ENCODE measurements at places on chromosomes 1 and 21.

GRCh38 chr1:75992312-75992711, 60.1 kb upstream of the ASB17 start:
- DNase-seq: no peak

GRCh38 chr1:243713470-243714186, 136.4 kb downstream of the AKT3 start:
- peak; percentile 75 for DNase-seq

DNA sequence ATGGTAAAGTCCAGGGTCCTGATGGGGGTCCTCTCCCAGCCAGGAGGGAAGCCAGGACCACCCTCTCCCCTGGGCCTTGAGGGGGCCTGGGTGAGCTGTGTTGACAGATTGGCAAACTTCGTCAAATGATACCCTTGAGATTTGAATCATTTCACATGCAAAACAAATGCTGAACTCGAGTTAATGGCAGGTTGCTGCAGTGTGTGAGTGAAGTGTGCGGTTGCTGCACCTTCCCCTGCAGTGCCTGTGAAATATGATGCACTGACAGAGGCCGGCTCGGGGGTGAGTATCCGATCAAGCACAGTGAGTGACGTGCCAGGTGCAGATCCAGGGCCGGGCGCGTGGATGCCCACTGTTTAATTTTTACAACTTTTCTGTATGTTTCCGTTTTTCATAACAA, 5.7 kb upstream of the KRTAP12-1 start:
- DNase-seq: no peak

GRCh38 chr1:234154320-234155251, 218.7 kb upstream of the COA6 start:
- peak; percentile 69 for DNase-seq

- peak; percentile 83 for DNase-seq
Observed at GRCh38 chr1:30889511-30889910, 19.0 kb downstream of the SDC3 start.

GRCh38 chr1:10597492-10598388, 123.0 kb downstream of the PEX14 start:
- no peak for DNase-seq

DNA sequence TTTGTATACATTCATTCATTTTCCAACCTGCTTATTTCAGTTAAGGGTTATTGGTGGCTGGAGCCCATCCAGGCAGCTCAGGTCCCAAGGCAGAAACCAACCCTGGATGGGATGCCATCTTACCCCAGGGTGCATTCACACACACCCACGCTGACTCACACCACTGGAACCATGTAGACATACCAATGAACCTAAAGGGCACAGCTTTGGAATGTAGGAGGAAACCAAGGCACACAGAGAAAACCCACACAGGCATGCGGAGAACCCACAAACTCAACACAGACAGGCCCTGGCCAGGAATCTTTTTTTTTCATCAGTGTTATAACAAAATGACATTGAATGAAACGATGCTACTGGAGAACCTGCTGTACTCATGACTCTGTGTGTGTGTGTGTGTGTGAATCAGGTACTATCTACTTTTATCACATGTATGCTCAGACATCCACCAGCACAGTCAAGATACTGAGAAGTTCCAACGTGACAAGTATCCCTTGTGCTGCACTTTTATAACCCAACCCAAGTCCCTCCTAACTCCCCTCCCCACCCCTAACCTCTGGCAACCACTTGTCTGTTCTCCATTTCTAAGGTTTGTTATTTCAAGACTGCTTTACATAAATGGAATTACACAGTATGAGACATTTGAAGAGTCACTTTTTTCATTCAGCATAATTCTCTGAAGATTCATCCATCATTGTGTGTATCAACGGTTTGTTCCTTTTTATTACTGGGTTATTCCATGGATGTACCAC, 286.8 kb upstream of the PLD5 start:
- peak; percentile 16 for DNase-seq

DNA sequence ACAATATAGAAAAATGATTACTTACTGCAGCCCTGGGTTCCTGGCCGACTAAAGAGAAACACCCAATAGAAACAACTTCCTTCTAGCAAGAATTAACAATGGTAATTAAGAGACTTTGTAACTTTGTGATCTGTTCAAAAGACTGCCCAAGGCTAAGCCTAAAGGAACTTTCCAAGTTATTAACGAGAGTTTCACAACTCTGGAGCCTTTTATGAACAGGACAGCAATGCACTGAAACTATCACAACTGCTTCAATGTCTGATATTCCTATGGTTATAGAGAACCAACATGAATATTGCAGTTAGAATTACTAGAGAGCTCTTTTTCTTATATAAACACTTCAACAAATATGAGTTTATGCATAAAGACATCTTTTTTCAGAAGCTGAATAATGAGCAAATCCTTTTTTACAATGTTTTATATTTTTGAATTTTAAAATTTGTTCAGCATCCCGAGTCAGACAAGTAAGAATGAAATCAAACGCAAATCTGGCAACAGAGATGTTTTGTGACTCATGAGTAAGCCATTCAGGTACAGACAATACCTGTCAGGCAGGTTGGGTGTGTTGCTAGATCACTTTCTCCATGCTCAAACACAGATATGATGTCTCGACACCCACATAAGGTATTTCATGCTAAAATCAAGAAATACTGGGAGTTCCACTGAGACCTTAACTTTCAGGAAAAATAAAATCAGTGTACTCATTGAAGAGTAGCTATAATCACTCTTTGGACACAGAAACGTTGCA, 22.2 kb upstream of the KCNJ15 start:
- no peak for DNase-seq

- no peak for DNase-seq
Observed at GRCh38 chr1:243917863-243918565, 68.0 kb upstream of the AKT3 start.

DNA sequence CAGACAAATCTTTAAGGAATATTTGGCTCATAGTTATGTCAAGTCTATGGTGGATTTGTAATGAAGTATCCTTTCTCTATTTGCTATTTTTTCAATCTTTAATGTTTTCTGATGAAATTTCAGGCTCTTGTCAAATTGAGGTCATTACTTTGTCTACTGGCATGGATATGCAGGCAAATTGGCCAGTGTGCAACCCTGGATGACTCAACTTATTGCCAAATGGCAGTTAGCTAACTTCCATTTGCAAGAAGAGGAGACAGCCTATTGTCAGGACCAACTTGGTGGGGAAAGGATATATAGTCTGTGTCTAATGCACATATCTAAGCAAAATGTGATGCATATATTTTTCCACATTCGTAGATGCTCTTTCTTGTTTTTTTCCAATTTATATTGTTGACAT, 530.5 kb downstream of the PTBP2 start:
- peak; percentile 77 for DNase-seq

DNA sequence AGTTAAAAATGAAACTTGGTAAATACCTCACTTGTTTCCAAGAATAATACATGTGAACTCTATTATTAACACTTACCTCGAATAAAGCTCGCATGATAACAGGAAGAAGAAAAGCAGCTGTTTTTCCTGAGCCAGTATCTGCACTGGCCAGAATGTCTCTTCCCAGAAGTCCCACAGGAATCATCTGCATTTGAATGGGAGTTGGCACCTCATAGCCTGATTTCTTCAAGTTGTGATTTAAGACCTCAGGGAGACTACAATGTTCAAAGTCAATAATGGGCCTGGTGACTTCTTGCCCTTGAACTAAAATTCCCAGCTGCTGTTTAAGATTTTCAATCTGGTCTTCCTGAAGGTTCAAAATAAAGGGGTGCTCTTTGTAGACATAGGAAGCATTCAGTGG, 3.8 kb downstream of the DDX59 start:
- peak; percentile 58 for DNase-seq

DNA sequence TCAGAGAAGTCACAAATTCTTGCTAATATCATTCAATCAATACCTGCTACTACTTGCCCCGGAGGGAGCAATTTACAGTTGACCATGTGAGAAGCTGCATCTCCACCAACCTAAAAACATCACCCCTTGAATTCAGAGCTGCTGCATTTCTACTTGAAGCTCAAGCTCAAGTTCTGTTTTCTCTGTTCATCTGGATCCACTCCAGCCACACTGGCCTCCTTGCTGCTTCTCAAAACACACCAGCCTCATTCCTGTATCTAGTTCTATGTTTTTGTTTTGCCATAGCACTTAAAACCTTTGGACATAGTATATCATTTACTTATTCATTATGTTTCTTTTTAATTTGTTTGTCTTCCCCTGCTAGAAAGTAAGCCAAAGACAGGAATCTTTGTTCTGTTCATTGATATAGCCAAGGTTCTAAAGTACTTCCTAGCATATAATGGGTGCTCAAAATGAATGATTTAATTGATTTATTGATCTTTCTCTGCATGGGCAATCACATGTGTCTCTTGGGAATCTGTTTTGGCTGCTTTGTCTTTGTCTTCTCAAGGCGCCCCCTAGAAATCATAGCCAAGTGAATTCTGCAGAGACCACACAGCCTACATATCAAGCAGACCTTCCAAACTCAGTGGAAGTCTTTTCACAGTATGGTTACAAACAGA, 23.6 kb downstream of the SYF2 start:
- DNase-seq: no peak

DNA sequence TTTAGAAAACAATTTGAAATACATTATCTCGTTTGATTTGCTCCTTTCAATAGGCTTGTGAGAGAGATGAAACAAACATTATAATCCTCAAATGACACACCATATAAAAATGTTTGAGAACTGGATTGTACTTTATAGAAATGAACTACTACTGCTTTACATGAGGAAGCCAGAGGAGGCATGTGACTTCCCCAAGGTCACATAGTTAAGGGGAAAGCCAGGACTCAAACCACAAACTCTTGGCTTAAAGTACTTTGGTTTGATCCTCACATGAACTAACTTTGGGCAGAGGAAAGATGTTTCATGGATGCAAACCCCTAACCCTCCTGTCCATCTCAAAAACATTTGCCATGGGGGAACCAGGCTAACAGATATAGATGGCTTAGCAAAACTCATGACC, 4.7 kb downstream of the ARHGEF11 start:
- peak; percentile 56 for DNase-seq

DNA sequence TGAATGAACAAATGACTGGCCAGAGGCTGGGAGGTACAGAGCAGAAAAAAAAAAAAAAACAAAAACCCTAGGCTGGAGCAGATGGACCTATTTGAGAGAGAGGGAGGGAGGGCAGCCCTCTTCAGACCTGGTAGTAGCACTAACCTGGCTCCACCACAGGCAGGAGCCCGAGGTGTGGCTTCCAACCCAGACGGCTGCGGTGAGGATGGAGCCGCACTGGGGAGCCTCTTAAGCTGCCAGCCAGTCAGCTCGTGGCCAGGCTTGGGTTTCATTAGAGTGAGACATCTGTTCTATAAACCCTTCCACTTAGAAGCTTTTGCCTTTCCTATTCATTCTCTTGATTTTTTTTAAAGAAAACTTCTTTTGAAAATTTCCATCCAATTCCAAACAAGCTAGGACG, 16.8 kb downstream of the LGR6 start:
- peak; percentile 28 for DNase-seq

DNA sequence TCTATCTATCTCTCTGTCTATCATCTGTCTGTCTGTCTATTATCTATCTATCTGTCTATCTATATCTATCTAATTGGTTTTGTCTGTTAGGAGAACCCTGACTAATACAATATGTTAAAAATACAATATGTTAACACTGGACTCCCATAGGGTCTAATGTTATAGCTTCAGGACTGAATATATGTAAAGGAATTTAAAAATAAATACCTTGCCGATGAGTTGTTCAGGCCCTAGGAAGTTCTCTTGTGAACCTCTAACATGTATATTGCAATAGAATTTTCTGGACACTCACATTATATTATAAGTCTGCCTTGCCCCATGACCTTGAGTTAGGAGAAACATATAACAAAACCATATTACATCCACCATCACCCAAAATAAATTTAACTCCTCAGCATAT, 900.6 kb downstream of the NCAM2 start:
- peak; percentile 64 for DNase-seq

GRCh38 chr1:68782890-68783289, 286.0 kb upstream of the DEPDC1 start:
- no peak for DNase-seq
